ENCODE measurements at places on chromosomes 2 and 18.
A peak's percentile ranks its signal among the peaks of the same experiment; 100 is the strongest.

GRCh38 chr2:25041307-25041927 lies 459 bp upstream of the EFR3B start:
- peak; percentile 81 for DNase-seq

GRCh38 chr2:162243294-162243693 lies at the start of gene FAP:
FAP (minus strand) TSS chr2:162243445; CDS start chr2:162243327, 118 bp downstream.
- DNase-seq, result no peak

- no peak for DNase-seq
Measured at GRCh38 chr18:32238635-32239268, 48.9 kb downstream of the MEP1B start.

DNA sequence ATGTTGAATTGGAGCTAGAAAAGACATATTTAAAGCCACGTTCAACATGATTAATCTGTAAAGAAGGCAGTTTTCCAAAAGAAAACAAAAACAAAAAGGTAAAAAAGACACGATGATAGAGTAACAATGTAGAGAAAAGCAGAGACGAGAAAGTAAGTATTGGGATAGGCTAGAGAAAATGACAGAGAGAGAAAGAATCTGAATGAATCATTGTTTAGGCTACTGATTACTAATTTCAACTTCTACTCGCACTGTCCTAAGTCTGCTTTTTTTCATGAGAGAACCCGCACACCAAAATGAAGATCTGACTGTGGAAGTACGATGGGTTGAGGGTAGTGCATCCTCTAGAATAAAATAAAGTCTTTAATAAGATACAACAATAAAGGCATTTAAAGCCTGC lies 1599.2 kb upstream of the TMEFF2 start:
- DNase-seq, result no peak

GRCh38 chr18:62797329-62797728 lies 82.0 kb downstream of the PHLPP1 start:
- no peak for DNase-seq

DNA sequence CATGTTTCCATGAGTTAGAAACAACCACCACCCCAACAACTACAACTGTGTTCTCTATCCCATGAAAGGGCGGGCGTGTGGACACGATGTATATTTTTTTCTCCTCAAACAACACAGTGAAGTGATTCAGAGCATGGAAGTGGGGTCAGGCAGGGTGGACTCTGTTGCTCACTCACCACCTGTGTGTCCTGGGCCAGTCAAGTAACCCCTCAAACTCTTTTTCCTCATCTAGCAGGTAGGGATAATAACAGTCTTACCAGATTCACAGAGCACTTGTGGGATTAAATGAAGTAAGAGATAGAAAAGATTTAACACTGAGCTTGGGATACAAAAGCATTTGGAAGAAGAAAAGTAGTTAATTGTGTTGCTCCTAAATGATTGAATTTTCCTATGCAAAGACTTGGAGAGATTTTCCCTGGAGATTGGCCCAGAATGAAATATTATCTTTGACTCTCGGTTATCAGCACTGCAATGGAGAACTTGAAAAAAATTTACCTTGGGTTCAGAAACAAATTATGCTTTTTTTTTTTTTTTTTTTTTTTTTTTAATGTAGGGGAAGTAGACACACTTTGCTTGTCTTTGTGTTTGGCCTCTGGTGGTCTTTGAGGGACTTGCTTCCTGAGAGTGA lies 161.9 kb upstream of the EPAS1 start:
- no peak for DNase-seq

DNA sequence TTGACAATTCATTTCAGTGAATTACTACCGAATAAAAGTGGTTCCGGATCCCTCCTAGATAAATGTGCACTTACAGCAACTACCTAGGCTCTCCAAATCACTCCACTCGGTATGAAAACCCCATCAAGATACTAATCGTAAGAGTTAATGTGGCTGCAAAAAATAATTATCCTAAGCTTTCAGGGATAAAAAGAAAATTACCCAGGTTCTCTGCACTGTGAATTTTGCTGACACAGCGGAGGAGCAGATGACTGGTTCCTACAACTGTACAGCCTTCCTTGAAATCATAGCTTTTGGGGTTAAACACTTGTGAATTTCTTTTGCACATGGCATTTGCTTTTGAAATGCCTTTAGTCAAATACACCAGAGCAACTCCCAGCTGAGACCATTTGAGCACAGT lies 104.7 kb downstream of the CD226 start:
- DNase-seq, result no peak

DNA sequence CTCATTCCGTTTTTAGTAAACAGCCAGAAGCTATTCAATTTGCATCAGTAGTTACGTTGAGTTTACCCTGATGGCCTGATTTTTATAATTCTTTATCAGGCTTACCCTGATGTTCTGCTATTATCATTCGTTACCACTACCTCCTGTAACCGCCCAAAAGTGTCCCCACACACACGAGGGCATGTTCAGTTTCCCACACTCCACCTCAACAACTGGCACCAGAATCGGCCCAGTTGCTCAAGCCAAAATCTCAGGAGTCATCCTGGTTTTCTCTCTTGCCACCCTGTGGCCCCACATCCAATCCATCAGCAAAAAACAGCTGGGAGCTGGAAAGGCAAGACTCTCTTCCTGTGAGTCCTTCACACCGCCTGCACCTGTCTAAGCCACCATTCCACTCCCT lies 102.9 kb upstream of the RAB6C start:
- no peak for DNase-seq

- DNase-seq, result no peak
Measured at GRCh38 chr2:134774786-134775641, 56.2 kb upstream of the TMEM163 start.
